ENCODE measurements at places on chromosomes 7 and 10.

DNA sequence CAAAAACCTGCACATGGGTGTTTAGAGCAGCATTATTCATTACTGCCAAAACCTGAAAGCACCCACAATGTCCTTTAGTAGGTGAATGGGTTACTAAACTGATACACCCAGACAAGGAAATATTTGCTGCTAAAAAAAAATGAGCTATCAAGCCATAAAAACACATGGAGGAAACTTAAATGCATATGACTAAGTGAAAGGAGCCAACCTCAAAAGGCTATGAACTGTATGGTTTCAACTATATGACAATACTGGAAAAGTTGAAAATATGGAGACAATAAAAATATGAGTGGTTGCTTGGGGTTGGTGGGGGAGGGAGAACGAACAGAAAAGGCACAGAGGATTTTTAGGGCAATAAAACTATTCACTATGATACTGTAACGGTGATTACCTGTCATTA lies 291.0 kb downstream of the TNS3 start:
- DNase-seq = no peak

DNA sequence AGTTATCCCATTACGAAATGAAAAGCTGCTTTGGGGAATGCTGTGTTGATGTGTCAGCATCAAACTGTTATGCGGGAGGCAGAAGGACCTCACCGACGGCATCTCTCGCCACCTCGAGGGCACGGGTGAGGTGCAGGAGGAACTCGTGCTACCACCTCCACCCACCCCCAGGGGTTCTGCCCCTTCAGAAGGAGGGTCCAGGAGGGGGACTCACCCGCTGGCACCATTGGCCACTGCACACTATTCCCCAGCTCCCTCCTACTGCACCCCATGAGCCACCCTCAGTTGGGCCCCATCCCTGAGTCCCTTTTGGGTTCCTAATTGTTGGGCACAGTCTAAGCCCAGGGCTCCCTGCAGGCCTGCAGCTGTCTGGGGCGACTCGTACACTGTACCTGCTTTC lies 236.6 kb downstream of the PTPRN2 start:
- no peak for DNase-seq

- no peak for DNase-seq
These were observed 42.3 kb upstream of the MDFIC start for GRCh38 chr7:114879554-114879953.

- DNase-seq = no peak
These were observed 675.8 kb downstream of the KCNMA1 start for GRCh38 chr10:76961841-76962240.

DNA sequence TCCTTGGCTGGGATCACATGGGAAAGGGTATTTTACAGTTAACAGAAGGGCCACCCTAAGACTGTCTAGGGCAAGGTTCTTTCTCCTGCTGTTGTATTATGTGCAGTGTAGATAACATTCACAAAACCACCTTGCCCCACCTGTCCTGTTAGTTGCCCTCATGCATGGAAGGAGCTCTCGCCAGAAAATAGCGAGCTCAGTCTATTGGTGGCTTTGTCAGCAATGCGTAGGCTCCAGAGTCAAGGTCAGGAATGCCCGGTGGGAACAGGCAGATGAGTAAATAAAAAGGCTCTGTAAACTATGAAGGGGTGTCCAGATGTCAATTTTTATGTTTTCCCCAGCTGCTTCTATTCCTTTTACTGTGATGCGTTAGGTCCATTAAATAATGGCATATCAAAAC lies 107.1 kb upstream of the WDR11 start:
- DNase-seq = no peak

DNA sequence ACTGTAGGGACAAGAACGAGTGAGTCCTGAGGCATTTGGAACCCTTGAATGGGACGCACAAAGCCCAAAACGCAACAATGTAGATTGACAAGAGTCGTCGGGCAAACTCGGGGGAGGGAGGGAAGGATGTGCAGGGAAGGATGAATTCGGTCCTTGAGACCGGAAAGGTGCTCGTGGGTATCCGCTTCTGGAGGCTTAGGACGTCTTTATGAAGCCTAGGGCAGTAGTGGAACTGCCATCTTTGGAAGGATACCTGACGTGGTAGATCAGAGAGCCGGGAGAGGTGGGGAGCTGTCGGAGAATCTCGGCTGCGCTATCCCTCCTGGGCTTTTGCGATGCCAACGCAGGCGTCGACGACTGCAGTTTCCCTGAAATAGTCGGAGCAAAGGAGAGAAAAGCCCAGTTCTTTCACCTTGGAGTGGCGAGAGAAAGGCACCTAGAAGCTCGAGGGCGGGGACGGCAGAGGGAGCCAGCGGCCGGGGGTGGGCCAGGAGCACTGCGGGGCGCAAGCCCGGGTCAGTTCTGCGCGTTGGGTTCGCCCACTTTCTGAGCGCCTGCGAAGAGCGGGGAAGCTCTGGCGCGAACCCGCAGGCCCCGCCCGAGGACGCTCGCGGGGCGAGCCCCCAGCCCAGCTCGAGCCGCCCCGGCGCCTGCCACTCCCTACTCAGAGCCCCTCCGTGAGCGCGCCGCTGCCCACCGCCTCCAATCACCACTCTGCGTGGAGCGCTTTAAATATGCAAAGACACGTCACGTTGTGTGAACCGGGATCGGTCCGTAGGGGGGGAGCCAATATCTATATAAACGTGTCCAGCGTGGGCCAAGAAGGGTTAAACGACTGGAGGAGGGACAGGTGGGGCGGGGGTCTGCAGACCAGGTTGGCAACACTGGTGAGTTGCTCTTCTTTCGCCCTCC lies at the start of gene CYP26C1:
Gene CYP26C1 (plus strand): TSS at position 824 of the 912 bp plus-strand sequence. CDS start 466 bp downstream, outside the sequence.
- no peak for DNase-seq

- no peak for DNase-seq
These were observed 91.6 kb upstream of the CCDC6 start for GRCh38 chr10:59997827-59998525.

DNA sequence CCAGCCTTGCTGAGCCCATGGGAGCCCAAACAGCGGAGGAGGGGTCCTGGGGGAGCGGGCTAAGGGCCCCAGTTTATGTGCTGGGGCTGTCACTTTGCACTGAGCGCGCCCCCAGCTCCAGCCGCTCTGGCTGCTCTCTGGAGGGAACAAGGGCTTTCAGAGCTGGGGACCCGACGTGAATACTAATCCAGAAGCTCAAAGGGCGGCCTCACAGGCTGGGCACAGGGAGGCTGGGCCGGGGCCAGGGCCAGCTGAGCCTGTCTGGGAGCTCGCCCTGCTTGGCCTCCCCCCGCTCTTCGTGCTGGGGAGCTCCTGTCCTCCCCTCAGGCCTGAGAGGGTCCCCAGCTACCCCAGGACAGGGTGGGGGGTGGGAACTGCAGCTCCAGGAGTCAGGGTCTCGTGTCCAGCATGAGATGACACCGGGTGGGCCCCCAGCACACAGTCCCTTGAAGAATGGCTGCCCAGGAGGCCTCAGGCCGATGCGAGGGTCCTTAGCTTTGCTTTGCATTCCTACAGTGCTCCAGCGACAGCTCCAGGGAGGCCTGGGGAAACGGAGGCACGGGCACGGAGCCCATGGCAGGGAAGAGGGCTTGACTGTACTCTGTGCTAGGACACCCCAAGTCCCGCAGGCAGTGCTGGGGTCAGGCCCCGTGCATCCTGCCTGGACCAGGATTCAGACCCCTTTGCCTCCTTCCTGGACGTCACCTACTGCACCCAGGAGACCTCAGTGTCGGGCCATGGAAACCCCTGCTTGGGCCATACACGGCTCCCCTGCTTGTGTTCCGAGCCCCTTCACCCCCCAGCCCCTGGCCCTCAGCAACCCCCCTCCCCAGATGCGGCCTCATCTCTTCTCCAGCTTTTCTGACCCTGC lies 5.8 kb upstream of the AMZ1 start:
- no peak for DNase-seq

GRCh38 chr10:48500771-48501170 lies 104.1 kb downstream of the ARHGAP22 start:
- DNase-seq = no peak

DNA sequence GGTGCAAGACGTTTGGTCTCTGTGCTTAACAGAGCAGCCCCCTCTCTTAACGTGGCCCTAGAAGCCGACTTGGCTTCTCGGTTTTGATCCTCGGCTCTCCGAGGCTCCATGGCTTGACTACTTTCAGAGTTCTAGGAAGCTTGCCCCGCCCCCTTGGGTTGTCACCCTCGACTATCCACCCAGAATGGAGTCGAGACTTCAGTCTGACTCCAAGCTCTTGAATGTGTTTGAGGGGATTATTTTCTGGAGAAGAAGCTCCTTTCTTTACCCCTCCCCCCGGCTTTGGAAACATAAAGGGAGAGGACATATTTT lies 448 bp downstream of the SEC24C start:
- DNase-seq = no peak

DNA sequence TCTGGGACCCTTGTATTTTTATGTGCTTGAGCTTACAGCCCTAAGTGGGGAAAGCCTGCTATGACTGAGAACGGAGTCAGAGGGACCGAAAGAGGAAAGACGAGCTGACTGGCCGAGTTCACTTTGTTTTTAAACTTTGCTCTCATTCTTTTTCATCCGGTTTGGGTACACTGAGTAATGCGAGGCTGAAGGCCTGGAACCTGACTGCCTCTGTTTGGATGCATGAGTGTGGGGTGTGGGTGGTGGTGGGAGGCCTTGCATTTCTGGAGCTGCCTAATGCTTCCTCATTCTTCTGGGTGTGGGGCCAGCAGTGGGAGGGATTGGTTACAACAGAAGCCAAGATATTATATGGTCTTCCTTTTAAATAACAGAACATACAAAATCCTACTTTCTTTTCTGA lies 155.5 kb downstream of the BUB3 start:
- DNase-seq = no peak

- no peak for DNase-seq
These were observed 69.7 kb upstream of the ITPRID1 start for GRCh38 chr7:31444196-31444595.

DNA sequence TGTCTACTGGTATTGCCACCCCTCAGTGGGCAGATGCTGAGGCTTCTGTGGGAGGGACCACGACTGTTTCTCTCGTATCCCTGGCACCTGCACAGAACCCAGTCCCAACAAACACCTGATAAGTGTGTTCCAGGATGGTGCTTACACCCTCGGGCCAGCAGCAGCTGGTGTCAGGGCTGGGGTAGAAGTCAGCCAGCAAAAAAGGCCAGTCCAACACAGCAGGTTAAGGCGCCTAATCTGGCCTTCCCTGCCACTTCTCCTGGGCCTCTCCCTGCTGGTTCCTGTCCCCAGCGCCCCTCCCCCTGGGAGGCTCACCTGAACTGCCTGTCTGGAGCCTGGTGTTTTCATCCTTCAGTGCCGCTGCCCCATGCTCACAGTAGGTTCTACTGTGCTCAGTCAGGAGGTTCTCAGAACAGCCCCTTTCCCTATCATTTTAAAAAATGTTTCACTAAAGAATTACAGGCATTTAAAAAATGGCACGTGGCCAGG lies 20.0 kb downstream of the PODXL start:
- DNase-seq = no peak

DNA sequence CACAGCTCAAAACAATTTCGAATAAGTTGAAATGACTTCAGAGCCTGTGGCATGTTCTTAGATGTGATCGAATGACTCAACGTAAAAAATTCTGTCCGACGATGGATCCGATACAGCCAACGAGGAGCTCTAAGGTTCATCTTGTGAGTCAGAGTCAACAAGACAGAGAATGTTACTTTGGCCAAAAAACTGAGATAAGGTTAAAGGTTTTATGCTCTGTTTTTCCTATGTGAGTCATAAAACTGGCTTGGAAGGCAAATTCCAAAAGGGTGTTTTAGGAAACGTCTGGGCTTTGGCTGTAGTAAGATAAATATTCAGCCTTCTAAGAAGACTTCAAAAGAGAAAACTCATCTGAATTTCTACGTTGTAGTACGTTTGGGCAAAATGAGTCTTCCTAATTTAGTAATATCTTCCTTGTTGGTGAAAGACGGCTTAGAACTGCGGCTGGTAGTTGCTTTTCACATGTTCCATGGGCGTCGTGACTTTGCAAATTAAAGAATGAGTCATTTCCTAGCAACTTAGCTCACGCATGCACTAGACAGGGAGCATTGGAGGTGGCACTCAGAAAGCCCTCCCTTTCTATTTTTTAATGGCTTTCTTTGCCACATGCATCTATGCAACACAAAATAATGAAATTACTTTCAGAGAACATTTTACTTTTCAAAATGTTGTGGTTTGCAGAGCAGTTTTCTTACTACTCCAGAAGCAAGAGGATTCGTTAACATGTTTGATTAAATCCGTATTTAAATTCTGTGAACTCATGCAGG lies 28.2 kb downstream of the PFKP start:
- no peak for DNase-seq

DNA sequence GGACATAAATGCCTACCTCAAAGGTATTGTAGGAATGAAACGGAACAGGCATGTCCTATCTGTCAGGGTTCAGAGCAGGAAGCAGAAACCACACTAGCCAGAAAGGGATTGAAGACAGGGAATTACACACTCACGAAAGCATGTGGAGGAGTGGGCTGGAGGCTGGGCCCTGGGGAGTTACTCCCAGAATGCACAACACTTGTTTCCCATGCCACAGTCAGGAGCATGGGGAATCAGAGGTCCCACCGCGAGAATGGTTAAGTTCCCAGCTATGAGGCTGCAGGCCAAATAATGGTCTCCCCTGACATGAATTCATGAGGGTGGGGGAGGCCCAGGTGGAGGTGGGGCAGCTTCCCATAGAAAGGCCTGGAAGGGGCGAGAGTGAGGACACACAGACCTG lies 212.7 kb downstream of the HERPUD2 start:
- DNase-seq = no peak

- DNase-seq = no peak
These were observed 1.6 kb downstream of the INHBA start for GRCh38 chr7:41701068-41701941.

DNA sequence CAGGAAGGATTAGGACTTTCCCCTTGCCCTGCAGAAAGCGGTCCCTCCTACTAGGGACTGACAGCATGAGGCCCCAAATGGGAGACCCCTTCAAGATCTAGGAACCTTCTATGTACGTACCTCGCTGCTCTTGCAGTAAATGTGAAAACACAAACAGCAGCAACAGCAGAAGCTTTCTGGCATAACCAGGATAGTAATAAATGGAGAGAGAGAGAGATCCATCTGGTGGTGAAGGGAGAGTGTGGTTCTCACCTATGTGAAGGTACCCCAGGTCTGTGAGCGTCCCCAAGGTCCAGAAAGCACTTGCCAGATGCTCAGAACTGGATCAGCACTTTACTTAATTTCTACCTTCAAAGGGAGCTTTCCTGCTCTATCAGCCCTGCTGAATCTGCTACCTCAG lies 592.7 kb downstream of the PARD3 start:
- DNase-seq = no peak

GRCh38 chr10:124736491-124737136 lies 7.6 kb downstream of the FAM53B start:
- peak; percentile 29 for DNase-seq

GRCh38 chr10:60883187-60883586 lies 60.8 kb downstream of the RHOBTB1 start:
- DNase-seq = no peak

DNA sequence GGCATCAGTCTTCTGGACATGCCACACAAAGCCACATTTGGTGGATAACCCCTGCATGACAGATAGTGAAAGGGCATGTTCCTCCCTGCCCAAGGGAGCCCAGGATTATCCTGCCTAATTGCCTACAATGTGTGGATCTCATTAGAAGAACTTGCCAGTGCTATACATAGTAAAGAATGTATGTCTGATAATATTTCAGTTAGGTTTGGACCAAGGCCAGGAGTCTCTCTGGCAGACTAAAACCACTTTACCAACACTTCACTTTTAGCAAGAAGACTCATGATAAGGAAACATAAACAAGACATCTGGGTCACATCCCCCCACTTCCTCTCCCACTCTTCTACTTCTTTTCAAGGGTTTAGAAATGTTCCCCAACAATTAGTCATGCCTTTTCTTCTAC lies 196.7 kb downstream of the MTERF1 start:
- DNase-seq = no peak

- no peak for DNase-seq
These were observed 3.1 kb upstream of the DOCK1 start for GRCh38 chr10:126902157-126902556.

- peak; percentile 71 for DNase-seq
These were observed 11.8 kb upstream of the CAMK2G start for GRCh38 chr10:73886085-73886529.
